ENCODE measurements at places on chromosomes 7 and 10.

DNA sequence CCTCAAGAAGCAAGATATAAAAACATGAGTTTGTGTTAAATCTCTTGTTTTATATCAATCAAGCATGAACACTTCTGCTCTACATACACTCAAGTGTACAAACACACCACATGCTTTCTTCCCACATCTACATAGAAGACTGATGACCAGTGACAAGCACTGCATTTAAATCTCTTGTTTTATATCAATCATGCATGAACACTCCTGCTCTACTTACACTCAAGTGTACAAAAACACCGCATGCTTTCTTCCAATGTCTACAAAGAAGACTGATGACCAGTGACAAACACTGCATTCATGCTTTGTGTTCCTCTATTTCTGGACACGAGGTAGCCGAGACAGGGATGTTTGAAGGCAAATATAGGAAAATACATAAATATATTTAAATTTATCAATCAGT is 642.0 kb upstream of the PFKP start:
- no peak for DNase-seq

- DNase-seq: no peak
Observed at GRCh38 chr7:84060760-84061261, 133.8 kb downstream of the SEMA3A start.

- DNase-seq: no peak
Observed at GRCh38 chr10:85262992-85263391, 934.6 kb downstream of the CCSER2 start.

DNA sequence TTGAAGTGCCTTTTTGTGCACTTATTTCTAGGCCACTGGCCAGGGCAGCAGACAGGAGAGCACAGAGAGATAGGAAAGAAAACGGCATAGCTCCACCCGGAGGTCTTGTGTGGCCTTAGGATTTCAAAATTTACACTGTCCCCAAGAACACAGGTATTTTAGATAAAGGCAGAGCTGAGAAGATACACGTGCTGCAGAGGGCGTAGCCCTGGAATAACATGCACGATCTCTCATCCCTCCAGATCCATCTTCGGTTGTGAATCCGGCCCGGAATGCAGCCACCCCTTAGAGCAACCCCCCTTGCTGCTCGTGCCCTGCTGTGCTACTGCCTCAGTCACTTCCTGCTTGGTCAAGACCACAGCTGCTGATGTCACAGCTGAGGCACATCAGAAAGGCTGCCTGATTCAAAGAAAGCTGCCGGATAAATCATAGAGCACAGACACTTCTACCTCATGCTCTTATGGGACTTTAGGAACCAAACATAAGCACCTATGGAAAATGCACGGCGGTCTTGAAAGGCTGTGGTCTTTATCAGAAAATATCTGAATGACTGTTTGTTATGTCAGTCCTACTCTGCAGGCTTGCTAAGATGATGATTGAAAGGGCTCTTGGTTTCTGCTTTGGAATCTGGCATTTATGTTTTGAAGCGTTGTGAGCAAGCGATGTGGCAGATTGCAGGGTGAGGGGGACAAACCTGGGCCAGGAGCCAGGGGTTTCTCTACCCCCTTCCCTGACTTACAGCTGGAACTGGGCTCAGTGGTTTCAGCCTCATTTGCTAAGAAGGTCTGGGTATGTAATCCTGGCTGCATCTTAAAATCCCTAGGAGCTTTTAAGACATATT is 152.0 kb downstream of the SVIL start:
- no peak for DNase-seq

DNA sequence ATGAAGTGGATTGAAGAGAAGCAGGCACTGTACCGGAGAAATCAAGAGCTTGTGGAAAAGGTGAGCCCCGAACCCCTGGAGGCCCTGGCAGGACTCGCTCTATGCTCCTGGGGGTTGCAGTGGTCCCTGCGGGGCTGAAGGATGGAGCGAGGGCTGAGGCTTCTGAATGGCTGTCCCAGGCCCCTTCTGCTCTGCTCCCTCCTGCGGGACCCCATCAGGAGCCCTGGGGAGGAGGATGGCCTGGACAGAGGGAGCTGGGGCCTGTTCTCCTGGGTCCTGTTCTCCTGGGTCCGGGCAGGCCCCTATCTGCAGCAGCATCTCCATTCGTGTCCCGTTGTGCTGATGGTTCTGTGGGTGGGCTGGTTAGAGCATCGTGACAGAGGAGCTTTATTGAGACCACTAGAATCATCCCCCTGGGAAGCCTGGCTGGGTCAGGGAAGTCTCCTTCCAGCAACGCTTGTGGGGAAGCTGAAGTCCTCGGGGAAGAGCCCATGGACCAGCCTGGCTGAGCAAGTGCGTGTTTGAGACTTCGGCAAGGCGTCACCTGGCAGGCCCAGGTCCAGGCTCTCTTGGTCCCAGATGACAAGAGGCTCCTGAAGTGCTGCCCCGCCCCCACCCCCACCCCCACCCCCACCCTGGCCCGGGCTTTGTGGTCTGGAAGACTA is 41.1 kb upstream of the DPYSL4 start:
- DNase-seq: no peak

DNA sequence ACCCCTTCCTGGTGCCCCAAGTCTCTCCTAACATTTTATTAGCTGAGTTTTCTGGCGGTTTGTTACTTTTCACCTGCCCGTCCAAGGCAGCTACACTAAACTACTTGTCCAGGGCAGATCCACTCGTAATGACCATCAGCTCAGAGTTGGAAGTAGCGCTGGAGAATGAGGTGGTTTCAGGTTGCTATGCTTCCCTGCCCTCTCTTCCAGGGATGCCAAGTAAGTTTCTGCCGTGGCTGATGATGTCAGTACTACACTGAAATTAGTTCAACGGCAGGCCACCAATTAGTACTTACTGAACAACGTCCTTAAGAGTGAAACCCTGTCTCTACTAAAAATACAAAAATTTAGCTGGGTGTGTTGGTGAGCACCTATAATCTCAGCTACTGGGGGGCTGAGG is 55.2 kb downstream of the DIP2C start:
- no peak for DNase-seq

GRCh38 chr7:140022582-140023211 is 40.1 kb downstream of the PARP12 start:
- DNase-seq: no peak

DNA sequence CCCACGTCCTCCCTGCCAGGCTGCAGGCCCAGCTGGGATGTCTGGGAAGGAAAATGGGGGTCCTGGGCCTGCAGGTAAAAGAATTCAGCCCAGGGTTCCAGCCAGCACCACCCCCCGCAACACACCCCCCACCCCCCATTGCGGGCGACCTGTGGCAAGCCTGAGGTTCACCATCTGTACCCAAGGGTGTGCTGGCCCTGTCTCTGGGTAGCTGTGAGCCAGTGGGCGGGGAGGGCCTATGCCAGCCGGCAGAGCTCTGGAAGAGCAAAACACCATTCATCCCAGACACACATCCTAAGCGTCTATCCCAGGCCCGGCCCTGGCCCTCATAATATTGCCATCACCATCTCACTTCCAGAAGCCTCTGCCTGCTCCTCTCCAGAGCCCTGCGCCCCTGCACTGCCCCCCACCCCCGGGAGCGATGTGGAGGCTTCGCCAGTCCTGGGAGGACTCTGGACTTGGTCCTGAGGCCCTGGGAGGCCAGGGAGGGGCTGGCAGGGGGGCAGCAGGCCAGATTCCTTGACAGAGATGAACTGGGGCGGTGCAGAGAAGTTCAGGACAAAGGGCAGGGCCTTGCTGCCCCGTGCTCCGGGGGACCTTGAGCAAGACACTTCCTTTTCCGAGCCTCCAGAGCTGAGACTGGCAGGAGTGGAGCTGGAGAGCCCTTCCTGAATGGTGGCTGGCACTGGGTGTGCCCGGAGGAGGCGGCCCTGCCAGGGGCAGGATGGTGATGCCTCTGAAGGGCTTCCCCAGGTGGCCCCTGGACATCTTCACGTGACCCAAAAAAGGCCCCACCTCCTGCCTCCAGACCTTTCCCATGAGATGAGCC is 8.7 kb upstream of the TTYH3 start:
- DNase-seq: no peak

DNA sequence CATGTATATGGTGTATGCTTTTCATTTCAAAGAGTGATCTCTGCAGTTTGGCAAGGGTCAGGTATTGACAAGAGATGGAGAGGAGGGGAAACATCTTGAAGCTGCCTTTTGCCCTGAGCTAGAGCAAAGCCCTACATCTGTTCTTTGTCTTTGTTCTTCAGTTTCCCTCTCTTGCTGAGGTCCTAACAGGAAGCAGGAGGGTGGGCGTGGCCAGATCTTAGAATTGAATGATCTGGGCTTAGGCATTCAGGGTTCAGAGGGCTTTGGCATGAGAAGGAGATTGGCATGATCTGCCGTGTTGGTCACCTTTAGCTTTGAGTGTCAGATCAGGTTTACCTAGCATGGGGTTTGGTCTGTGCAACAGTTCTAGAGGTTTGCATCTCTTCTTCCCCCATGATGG is 41.3 kb downstream of the LRMDA start:
- DNase-seq: no peak

DNA sequence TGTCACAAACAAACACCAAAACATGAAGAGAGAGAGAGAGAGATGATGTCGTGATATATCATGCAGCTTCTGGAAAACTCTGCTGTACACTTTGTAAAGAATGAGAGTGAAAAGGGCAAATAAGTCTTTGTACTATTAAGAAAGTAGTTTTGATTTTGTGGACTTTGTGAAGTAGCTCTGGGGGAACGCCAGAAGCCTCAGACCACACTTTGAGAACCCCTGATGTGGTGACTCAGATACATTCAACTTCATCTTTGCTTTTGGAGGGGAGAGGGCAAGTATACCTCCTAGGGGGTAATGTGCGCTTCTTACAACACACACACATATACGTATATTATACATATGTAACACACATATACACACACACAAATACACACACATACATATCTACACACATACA is 84.3 kb downstream of the GALNT17 start:
- DNase-seq: no peak

DNA sequence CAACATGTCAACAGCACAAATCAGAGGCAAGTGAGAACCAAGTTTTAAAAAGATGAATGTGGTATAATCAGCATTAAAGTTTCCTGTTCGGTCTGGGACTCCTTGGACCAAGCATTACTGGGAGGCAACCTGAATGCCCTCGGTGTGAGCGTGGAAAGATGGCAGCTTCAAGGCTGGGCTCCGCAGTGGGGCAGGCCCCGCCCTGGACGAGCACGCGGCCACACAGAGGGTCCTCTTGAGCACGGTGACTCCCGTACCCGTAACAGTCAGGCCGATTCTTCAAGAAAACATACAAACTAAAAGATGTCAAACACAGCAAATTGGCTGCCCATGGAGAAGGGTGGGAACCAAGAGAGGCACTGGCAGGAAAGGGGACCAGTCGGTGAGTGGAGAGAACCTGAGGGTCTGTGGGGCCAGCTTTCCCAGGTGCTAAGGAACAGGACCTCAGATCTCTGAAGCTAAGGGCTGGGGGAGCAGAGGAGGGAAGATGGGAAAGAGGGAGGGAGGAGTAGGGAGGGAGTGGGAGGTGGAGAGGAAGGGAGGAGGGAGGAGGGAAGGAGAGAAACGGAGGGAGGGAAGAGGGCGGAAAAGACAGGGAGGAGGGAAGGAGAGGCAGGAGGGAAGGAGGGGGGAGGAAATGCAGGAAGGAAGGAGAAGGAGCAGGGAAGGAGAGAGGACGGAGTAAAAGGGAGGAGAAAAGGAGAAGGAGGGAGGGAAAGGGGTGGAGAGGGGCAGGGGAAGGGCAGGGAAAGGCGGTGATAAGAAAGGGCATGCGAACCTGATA is 71.2 kb upstream of the FAM20C start:
- no peak for DNase-seq

DNA sequence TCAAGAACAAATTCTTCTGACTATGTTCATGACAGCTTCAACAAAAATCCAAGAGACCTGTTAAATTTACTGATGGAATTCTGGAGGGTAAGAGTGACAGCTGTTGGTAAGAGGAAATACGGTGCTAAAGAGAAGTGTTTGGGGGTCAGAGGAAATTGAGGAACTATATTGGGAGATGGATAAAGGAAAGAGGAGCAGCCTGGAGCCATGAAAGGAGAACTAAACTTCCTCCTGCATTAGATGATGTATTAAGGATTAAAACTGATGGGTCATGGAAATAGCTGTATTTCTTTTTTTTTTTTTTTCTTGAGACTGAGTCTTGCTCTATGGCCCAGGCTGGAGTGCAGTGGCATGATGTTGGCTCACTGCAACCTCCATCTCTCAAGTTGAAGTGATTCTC is 95.3 kb downstream of the HERPUD2 start:
- DNase-seq: no peak

- DNase-seq: no peak
Observed at GRCh38 chr10:100883312-100883821, 29.4 kb upstream of the SLF2 start.

GRCh38 chr7:139658296-139658695 is 119.5 kb downstream of the HIPK2 start:
- no peak for DNase-seq

DNA sequence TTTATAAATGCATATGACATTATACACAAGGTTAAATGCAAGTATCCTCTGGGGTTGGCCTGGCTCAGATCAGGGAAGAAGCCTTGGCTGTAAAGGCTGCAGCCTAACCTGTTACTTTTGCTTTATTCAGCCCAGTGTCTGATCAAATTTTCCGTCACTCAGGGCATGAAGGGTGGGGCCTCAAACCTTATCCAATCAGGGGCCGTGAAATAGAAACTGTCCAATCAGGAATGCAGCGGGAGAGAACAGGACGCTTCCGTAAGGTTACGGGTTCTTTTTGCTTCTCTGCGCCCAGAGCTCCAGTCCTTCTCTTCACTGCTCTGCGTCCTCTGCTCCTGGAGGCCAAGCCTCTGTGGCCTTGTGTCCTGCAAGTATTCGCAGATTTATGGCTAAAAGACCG is at the start of gene ZNF716:
ZNF716 (plus strand) TSS at position 274 of the 400 bp plus-strand sequence; CDS start at position 386, 112 bp downstream.
- DNase-seq: no peak

DNA sequence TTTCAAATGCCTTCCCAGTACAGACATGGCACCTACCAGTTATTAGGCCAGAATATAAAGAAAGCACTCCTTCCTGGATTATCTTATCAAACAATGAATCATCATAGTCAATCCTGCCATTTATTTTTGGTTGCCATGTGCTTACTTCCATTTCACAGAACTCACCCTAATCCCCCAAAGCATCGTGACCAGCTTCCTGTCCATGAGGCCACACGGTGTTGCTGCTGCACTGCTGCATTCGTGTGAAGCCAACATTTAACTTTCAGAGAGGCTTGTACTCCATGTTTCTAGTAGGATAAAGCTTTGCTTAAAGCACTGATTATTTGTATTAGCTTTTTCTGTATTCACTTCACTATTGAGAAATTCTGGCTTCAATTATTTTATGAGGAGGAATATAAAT is 14.4 kb downstream of the COL28A1 start:
- DNase-seq: no peak
